ENCODE measurements at places on chromosomes 2 and 18. TPM values are rescaled to one million over a fixed set of nuclear protein-coding genes. Genes with fewer than 3 reads are reported as not detected.

DNA sequence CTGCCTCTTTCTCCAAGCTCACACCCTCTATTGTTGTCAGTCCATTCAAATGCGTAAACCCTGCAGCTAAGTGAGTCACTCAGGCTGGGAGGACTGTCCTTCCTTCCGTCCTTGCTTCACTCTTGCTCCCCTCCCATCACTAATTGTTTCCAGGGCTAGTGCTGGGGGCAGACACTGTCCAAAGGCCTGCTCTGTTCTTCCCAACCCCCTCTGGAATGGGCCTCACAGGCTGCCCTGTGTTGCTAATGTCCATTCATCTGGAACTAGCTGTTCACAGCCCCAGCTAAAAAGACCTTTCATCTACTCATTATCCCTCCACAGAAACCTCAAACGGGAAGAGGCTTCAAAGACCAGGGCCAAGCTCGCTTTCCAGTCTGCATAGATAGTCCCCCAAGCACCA is 31.9 kb upstream of the NRP2 start:
- DNase-seq = no peak

DNA sequence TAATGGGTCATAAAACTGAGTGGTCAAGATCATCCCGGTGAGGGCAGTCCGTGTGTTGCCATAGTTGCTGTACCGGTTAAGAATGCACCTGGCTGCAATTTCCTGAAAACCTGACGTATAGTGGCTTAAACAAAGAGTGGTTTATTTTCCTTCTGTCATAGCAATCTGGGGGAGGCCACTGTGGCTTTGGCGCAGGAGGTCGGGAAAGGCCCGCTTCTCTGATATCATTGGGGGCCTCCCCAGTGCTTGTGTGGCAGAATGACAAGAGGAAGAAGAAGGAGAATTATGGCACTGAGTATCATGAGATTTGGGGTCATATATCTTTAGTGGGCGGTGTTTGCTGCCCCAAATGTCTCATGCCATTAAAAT is 4.4 kb downstream of the C2orf92 start:
- DNase-seq = no peak

GRCh38 chr2:190528521-190529001 is 6.0 kb downstream of the NEMP2 start:
- no peak for DNase-seq

GRCh38 chr2:118638453-118638852 is 209.0 kb downstream of the EN1 start:
- no peak for DNase-seq

Gene OST4
- polyA plus RNA-seq = 234 TPM

GRCh38 chr18:61531182-61531581 is 198.0 kb downstream of the CDH20 start:
- no peak for DNase-seq

DNA sequence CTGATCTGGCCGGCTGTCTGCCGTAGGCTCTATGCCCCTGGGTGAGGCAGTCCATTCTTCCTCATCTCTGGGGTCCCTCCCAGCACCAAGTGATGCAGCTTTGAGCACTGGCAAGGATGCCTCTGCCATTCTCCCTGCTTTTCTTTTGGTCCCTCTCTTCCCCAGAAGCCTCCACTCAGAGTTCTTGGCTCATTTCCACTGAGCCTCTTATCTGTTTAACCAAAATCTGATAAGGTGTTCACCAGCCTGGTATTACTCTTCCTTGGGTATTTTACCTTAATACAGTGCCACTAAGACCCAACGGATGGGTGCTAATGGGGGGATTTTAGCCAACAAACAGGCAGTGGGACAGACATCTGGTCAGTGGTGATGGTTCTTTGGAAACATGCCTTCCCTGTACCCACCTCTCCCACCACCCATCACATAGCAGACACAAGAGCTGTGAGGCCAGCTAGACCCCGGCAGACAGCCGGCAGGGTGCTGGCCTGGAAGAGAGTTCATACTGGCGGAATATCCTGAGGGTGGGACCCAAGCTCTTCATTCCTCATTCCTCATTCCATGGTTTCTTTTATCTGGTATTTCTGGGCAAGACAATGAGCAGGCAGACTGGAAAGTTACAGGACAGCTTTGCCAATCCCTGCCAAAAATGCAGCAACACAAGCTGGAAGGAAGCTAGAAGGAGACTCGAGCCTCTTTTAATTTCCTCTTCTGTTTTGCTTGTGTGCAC is 34.6 kb downstream of the ZBTB7C start:
- no peak for DNase-seq

DNA sequence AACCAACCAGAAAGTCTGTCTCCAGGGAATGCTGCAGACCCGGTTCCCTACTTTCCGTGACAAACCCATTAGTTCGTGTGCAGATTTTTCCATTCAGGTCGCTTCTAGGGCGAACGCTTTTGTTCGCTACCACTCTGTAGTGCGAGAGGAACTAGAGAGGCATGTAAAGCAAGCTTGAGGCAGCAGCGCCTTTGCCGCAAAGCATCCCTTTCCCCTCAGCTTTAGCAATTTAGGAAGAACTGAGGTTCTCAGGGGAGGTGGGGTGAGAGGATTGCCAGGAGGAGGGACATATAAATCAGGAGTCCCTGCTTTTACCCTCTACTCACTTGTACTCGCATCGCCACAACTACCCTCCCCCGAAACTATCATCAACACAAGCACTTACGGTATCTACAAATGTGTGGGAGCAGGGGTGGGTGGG is 748 bp upstream of the ZNF804A start:
- DNase-seq = no peak

DNA sequence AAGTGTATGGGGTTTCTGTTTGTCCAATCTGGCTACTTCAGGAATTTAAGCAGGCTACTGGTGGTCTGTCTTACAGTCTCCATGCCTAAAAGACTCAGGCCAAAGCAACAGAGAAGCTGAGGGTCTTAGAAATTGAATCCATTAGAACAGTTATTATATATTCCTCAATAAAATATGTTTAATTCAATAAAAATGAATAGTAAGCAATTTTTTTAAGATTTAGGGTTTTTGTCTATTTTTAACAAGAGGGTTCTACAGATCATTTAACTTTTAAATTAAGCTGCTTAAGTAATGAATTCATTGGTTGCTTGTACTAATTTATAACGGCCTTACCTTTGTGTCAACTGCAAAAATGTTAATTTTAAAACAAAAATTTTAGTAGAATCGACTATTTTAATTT is 832.6 kb upstream of the SLC39A10 start:
- no peak for DNase-seq

DNA sequence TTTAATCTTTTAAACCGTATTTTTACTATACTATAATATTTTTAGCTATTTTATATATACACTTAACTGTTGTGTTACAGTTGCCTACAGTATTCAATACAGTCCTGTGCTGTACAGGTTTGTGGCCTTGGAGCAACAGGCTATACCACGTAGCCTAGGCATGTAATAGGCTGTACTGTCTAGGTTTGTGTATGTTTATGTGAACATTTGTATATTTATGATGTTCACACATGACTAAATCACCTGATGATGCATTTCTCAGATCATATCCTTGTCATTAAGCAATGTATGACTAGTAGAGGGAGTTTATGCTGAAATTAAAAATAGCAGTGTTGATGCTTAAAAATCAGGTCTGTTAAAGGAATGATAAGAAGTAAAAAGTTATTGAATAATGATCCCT is 92.3 kb upstream of the RANBP2 start:
- no peak for DNase-seq

GRCh38 chr2:26503231-26503880 is 25.4 kb upstream of the OTOF start:
- peak; percentile 66 for DNase-seq

GRCh38 chr18:33184958-33185357 is 255.6 kb downstream of the CCDC178 start:
- DNase-seq = no peak

Gene COL4A4
- polyA plus RNA-seq = 56.0 TPM

DNA sequence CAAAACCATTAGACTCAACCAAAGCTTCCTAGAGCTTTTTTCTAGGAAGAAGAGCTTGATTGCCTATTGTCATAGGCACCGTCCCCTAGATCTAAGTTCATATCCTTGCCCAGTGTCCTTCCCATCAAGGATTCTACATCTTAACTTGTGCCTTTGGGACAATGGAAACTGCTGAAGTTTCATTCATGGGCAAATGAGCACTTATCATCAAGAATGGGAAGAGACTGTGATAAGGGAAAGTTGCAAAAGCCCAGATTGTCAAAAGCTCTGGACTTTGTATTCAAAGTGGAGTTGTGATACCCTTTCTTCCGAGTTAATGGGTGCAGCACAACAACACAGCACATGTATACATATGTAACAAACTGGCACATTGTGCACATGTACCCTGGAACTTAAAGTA is 503.0 kb upstream of the KLHL29 start:
- DNase-seq = no peak

DNA sequence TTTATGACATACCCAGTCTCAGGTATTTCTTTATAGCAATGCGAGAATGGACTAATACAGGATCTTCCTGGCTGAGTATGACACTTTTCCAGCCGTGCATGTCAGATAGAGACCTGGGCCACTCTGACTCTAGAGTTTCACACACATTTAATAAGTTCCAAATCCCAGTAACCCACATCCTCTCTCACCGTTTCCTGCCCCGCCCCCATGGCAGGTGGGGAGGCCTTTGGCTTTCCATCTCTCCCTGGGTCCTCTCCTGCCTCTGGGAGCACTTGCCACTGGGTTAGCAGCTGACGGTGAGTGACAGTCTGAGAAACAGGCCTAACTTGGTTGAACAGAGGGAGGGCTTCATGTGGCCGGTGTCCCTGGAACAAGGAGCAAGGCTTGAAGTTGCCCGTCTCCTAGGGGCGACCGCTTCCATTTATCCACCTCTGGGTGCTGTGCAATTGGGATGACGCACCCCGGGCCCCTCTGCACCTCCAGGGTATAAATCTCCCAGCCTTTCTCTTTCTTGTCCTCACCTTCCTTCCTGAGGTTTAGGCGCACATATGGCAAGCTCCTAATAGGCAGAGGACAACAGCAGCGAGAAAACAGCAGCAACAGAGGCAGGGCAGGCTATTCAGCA is 152.7 kb upstream of the HDAC4 start:
- DNase-seq = no peak

DNA sequence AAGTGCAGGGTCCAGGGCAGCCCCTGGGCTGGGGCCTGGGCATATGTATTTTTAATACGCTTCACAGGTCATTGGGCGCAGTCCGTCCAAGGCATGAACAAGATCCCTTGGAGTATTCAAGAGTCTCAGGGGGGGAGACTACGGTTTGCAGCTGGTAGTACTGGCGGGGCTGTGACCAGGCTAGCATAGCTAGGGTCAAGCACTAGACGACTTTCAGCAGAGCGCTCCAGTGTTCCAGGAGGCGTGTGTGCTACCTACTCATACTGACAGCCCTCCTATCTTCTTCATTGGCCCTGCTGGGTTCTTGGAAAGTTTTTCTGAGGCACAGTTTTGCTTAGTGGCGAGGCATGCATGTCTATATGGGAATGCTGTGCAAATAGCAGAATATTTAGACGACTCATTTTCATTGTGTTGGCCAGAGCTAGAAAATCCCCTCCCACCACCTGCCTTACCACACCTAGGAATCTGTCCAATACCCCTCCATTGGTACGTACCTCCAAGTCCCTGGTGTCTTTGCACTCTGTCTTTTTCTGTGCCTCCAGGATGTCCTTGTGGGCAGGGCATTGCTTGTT is 68.2 kb downstream of the GLI2 start:
- DNase-seq = no peak

- DNase-seq = no peak
Measured at GRCh38 chr18:58539659-58540380, 89.1 kb downstream of the ALPK2 start.

DNA sequence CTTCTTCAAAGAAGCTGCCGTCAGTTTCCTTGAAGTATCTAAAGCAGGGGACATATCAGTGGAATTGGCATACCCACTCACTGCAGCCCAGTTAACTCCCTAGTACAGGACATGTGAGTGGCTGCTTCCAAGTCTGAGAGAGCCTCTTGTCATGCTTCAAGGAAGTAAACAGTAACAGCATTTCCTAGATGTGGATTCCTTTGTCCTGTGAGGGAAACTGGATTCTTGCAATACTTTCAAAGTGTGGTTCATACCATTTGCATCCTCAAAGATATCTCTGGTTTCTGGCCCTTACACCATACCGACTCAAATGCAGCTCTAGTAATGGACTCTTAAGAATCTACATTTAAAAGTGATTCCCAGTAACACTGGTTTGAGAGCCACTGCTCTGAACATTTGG is 87.2 kb downstream of the ESCO1 start:
- DNase-seq = no peak

Gene RUFY4
- 0.41 TPM for polyA plus RNA-seq

DNA sequence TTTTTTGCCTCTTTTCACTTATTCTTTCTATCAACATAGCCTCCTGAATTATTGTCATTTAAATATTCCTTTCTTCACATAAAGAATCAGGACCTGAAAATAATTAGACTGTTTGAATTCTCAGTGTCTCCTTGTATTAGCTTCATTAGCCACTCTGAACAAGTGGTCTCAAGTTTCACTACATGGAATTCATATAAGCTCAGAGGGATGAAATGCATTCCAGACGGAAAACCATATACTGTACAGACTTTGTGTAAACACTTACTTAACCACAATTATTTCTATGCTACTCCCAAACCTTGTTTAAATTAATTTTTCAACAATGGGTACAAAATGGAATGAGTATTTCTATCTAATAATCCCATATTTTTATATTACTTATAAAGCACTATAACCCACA is 53.4 kb downstream of the CHN1 start:
- no peak for DNase-seq

Gene RNF144A
- polyA plus RNA-seq = 58.9 TPM

DNA sequence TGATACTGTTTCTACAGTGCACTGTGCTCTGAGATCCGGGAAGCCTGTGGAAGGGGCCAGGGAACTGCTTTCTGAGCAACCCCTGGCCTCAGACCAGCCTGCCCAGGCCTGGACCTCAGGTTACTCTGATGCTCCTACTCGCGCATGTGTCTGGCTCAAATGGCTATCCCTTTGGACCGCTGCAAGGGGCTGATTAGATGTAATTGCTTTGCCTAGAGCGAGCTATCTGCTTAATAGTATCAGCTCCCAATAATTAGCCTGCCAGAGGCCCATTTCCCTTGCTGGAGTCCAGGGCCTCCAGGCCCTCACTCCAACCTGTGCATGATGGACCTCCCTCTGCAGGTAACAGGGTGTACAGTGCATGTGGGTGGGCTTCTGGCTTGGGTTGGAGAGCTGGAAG is 7.2 kb upstream of the KCNK3 start:
- DNase-seq = no peak

DNA sequence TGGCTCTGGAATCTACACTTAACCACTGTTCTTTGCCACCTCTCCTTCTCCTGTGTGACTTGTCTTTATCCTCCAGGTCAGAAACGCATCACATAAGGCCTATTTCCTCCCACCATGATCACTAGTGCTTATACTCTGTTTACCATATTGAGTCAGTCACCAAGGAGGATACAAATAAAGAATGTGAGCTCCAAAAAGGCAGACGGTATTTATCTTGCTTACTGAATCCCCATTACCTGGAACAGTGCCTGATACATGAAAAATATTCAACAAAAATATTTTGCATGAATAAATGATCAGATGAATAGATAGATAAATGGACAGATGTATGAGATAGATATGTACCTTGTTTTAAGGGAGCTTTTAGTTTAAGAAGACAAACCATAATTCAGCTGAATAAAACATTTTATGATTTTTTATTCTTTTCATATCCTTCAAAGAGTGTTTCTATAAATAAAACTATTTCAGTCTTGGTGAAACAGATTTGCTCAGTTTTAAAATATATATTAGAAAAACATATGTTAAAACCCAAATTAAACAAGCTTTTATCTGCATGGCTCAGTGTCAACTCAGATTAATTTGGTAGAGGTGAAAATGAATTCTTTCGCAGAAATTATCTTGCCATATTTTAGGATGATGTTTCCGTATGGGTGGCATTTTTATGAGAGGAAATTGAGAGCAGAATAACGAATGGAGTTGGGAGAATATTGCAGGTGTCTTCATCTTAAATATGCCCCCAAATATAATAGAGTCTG is 799.9 kb downstream of the DCC start:
- no peak for DNase-seq

- DNase-seq = no peak
Measured at GRCh38 chr2:62971936-62972335, 78.7 kb upstream of the OTX1 start.

All from renal cortex interstitium (tissue), 15 donors.